HepG2 (cell line): ENCODE measurements at places on chromosomes 2 and 18.

DNA sequence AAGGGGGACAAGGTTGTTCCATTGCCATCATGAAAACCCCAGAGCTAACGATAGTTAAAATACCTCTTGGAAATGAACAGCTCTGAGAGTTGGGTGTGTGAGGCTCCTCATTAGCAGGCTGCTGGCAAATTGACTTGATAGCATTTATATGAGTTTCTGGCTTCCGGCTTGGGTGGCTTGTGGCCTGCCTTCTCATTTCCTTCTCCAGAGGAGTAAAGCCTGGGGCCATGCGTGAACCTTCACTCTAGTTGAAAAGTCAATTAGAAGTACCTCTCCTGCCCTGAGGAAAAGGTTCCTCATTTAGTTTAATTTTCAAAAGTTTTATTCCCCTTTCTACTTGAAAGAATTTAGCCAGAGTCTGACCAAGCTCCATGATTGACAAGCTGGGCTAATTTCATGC lies 67.1 kb downstream of the MGAT5 start:
- DNase-seq = no peak

GRCh38 chr18:10896851-10897250 lies 252.5 kb downstream of the PIEZO2 start:
- peak; percentile 10 for DNase-seq

DNA sequence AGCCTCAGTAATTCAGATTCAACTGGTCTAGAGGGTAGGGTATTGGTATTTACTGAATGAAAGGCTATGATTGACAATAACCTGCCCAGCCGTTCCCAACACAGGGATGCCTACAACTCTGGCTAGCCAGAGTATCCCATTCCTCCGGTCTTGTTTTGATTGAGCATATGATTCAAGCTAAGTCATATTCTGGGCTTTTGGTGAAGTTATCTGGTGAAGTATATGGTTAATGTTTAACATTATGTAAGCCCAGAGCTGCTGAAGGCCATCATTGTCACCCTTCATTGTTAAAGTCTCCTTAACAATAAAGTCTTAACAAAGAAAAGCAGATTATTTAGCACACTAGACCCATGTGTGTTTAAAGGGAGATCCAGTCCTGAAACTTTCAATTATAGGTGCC lies 152.6 kb downstream of the EXOC6B start:
- DNase-seq = peak; percentile 80

- DNase-seq = no peak
These were observed 39.5 kb upstream of the TFPI start for GRCh38 chr2:187593697-187594096.

DNA sequence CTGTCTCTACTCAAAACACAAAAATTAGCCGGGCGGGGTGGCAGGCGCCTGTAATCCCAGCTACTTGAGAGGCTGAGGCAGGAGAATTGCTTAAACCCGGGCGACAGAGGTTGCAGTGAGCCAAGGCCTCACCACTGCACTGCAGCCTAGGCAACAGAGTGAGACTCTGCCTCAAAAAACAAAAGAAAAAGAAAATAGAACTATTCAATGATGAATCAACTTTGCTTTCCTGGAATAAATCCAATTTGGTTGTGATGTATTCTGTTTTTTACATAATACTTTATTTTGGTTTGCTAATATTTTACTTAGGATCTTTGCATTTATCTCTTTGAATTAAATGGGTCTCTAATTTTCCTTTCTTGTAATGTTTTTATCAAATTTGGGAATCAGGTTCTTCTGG lies 86.3 kb upstream of the MBOAT2 start:
- no peak for DNase-seq

DNA sequence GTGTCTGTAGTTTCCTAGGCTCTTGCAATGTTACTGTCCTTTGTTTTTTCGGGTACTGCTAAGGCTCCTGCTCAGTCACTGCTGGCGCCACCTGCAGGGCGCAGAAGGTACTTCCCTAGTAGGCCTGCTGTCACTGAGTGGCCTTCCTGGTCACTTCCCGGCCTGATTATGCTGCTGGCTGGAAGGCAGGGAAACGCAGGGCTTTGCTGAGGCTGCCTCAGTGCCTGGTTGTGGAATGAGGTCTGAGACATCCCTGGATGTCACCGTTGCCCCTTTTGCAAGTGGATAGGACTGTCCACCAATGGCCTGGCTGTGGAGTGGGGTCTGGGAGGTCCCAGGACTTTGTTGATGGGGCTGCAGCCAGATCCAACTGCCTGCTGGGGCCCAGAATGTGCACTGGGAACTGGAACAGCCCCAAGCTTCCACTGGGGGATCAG lies 13.1 kb downstream of the DAW1 start:
- peak; percentile 75 for DNase-seq

DNA sequence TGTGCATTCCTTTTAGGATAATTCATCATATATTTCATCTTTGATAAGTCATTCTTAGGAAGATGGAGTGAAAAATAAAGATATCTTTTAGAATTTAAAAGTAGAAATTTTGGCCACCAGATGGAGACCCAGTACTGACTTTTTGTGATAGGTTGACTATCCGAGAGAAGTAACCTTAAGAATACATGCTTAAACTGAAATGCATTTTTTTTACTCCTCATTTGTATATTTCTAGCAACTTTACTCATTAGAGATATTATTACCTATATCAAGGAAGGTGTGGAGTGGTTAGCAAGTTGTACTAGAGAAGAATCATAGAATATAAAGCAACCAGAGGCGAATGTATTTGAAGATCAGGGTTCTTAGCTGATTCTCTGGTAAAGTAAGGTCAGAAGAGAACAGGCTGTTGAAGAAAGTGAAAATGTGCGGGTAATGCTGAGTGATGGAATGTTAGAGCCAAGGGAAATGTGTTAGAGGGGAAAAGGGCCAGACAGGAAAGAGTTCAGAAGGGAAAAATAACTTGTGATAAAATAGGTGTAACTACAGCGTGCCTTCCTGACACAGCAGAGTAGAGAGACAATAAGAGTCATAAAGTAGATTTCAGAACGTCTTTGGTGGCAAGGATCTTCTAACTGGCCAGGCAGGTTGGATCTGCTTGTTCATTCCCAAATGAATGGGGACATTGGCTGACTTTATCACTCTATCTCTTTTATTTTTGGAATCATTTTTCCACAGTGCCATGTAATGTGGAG lies 52.3 kb downstream of the TDRD15 start:
- DNase-seq = peak; percentile 10

DNA sequence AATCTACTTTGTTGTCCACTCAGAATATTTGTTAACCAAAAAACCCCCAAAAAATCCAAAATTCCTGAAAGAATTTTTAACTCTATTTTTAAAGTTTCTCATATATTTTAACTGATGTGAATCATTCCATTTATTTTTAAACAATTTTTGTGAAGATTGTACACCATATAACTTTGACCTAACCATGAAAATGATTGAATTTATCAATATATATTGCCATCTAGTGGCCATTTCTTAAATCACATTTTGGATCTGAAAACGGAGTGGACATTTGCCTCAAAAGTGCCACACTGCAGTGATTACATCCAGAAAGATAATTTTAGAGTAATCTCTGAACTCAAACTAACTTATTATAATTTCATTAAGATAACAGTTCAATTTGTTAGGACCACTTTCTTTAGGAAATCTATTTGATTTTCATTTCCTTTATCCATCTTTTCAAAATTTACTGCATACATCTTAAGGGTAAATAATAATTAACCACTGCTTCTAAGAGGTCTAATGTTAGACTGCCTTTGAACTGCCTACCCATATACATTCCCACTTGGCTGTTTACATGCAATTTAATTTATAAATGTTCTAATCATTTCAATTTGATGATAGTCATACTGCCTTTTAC lies 71.1 kb downstream of the DSC3 start:
- peak; percentile 21 for DNase-seq

DNA sequence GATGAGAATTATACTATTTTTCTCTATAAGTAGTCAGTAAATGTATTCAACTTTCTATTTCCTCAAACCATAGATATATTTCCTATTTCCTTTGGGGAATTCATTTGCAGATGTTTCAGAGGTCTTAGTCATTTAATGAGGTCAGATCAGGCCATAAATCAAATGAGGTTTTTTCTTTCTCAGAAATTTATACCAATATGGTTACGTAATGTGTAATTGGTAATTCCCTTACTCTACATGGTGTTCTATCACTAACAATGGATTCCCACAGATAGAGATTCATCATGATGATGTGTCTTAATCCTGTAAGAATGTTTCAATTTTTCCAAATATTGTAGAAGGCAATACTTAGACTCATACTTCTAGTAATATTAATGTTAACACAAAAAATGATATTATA lies 108.0 kb downstream of the DPP4 start:
- no peak for DNase-seq

GRCh38 chr2:54204476-54204875 lies 51.6 kb downstream of the TSPYL6 start:
- DNase-seq = peak; percentile 56
